ENCODE measurements at places on chromosomes 6 and 20.
A peak's percentile ranks its signal among the peaks of the same experiment; 100 is the strongest.

GRCh38 chr20:32350421-32350820 is 7.7 kb upstream of the ASXL1 start:
- no peak for DNase-seq

GRCh38 chr6:153538491-153538890 is 407.4 kb upstream of the RGS17 start:
- peak; percentile 8 for DNase-seq

- DNase-seq = no peak
Measured at GRCh38 chr20:36268440-36269342, 32.4 kb downstream of the AAR2 start.

DNA sequence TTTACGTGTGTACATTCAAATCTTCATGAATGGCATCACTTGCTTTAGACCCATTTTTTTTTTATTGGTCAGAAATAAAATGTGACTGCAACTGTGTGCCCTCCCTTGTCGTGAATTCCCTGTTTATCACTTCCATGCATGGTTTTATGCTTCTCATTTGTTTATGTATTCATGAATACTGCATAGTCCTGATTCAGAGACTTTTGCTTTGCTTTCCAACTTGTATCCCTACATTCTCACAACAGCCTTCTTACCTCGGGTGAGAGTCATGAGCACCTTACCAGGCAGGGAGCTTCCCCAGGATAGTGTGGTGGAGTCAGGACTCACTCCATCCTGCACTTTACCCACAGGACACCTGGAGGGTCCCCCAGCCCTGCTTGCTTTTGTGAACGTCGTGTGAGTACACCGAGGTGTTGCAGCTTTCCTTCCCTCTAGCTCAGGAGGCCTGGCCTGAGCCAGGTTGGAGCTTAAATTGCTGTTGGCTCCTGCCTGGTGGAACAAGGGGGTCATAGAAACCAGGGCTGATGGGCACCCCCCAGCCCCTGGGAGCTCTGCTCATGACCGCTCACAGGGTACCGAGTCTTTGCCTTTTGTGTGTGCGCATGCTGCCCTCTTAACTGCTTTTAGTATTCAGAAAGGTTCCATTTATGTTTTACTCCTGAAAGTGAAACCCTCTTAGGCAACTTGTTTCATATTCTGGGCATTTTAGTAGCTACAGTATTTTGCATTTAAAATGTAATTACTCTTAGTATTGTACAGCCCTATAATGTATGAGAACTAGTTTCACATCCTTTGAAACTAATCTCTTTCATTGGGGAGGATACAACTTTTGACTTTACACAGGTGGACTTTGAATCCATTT is 66.0 kb downstream of the CDS2 start:
- DNase-seq = no peak

GRCh38 chr20:24199501-24199900 is 210.9 kb upstream of the GGTLC1 start:
- no peak for DNase-seq

DNA sequence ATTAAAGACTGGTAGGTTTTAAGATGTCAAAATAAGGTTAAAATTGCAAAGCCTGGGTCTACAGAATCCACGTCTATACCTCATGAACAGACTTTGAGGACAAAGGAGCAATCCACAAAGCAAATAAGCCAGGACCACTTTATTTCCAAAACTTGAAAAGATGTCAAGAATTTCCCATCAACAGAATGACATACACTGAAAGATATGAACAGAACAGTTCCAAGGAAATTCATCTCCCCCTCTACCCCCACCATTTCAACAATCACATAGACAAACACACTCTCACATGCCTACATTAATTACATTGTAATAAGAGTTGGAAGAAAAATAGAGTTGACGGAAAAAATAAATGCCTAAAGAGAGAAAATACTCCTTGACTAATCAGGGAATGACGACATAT is 45.2 kb upstream of the NHSL1 start:
- DNase-seq = peak; percentile 29

DNA sequence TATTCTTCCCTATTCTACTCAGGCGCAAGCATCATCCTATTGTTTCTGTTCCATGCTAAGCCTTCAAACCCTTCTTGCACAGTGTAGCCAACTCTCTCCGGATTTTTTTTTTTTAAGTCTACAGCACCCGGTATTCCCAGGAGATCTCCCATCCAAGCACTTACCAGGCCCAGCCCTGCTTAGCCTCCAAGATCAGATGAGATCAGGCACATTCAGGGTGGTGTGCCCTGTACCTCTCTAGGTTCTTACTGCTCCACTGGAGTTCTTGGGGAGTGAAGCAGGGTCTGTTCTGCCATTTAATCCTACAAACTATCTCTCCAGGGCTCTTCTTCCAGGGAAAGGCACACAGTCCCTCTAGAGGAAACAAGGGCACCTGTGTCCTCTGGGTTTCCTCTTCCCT is 14.9 kb upstream of the NUP153 start:
- no peak for DNase-seq

GRCh38 chr6:142015011-142015410 is 117.7 kb upstream of the GJE1 start:
- DNase-seq = no peak

Data from amniotic epithelial cell (primary cell).